ENCODE measurements at places on chromosomes 7 and 10.

DNA sequence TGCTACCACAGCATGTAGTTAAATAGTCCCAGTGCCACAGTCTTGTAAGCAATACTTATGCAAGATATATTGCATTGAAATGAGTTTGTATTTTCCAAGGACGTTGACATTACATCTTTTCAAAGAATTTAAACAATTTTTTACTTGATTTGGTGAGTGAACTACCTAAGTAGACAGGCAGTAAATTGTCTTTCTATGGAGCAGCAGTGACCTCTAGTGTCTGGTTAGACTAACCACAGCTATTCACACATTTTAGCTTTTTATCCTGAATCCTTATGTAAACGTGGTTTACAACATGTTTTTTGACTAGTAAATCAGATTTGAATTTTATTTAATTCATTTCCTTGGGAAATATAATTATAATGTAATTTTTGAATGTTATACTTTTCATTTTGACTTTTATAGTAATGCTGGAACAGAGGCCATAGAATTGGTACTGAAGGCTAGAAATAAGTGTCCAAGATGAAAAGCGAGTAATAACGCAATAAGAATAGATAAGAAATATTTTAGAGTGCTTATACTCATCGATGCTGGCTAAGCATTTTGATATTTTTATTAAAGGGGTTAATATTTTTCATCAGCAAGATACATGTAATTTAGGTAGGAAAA, 5.6 kb downstream of the LRRTM3 start:
- no peak for DNase-seq

DNA sequence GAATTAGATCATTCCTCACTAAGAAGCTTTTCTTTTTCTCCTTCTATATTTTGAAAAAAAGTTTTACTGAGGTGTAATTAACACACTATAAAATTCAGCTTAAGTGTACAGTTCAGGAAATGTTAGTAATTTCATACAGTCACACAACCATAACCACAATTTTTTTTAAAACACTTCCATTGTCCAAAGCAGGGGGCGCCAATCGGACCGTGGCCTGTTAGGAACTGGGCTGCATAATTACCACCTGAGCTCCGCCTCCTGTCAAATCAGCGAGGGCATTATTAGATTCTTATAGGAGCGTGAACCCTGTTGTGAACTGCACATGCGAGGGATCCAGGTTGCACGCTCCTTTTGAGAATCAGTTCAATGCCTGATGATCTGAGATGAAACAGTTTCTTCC, 427.1 kb downstream of the TFEC start:
- DNase-seq: no peak

DNA sequence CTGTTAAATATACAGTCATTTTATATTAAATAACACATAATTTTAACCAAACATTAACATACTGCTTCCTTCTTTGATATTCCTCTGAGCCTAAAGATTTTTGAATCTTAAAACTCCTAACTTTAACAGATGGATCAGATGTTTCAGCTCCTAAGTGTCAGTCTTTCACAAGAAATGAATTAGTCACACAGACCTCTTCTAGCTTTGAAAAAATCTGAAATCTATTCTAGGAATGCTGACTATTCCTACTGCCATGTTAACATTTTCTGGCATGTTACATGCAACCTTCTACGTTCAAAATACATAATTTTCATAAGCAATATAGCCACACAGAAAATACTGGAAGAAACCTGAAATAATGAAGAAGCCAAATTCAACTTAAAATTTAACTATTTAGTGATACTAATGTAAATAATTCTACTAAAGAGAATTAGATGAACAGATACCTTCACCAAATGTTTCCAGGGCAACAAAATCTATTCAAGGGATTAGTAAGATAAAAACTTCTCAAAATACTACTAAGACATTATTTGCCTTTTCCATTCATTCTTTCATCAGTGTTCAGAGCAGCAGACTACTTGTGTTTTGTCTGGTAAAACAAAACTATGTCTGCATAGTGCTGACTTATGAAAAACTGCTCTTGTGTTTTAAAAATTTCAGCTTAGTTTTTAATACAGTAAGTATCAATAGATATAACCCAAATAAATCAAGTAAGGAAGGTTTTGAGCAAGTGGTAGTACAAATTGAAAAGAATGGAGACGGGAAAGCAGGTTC, 9.2 kb downstream of the JMJD1C start:
- no peak for DNase-seq

DNA sequence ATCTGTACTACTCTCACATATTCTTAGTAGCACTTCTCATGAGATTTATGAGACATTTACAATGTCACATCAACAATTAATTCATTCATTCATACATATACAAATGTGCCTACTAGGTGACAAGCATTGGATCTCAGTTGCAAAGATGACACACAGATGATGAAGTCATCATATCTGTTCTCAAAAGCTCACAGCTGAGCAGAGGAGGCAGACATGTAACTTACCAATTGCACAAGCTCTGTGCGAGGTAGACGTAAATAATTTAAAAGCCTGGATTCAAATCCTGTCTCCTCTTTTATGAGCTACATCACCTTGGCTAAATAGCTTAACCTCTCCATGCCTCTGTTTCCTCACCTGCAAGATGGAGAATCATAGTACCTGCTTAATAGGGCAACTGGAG, 109.4 kb upstream of the FAM133B start:
- no peak for DNase-seq

GRCh38 chr10:124069341-124070264, 23.8 kb downstream of the CHST15 start:
- no peak for DNase-seq

DNA sequence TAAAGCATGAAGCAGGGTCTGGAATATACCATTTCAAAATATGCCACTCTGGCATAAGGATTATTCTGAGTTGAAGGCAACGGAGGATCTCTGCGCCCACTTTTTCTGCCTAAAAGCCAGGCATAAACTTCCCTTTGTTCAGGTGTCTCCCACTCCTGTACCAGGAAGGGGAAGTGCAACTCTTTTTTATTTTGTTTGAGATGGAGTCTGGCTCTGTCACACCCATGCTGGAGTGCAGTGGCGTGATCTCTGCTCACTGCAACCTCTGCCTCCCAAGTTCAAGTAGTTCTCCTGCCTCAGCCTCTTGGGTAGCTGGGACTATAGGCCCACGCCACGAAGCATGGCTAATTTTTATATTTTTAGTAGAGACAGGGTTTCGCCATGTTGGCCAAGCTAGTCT, 18.2 kb downstream of the SVIL start:
- no peak for DNase-seq

DNA sequence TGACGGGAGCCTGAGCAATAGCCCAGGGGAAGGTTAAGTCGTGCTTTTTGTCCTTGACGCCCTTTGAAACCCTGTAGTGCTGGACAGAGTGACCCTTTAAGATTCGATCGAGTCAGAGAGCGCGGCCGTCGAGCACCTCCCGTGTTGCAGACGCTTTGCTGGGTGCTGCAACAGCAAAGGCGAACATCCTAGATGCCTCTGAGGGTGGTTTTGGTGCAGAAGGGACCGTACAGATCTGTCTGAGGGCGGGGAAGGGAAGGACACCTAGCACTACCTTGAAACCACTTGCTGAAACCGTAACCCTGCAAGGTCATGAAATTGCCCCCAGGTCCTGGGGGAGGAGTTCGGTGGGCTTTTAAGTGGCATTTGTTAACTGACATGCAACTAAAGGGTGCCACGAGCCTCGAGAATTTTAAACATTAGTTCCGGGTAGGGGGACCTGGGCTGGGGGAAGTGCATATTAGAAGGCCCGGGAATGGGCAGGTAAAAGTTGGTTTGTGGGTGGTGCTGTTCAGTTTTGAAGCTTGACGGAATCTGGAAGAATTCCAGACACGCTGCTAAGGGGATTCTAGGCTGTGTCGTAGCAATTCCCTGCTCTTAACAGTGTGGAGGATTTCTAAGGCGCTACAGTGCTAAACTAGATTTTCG, 786 bp downstream of the ATP5F1C start:
- no peak for DNase-seq

DNA sequence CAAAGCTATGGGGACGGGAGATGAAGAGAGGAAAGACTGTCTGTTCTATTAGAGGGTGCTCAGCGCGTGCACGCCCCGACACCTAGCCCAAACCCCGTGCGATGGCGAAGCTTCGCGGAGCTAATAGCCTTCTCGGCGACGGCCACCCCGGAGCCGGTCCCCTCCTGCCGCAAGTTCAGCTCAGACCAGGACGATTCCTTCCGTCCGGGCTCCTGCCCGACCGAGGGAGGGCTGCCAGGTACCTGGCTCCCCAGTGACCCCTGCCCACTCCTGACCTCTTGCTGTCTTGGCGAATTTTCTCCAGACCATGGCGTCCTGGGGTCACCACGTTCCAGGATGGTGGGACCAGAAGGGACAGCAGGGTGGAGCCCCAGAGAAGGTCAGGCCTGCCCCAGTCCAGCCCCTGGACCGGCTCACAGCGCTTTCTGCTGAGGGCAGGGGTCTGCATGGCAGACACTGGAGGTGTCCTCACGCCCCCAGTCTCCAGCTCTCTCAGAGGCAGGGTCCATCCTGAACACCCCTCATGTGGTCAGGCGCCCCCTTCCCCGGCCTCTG, 36.7 kb downstream of the UNCX start:
- DNase-seq: no peak

GRCh38 chr10:91163869-91164474, 56.5 kb upstream of the PCGF5 start:
- DNase-seq: peak; percentile 22

- no peak for DNase-seq
Observed at GRCh38 chr10:119803264-119803663, 69.4 kb downstream of the MCMBP start.

DNA sequence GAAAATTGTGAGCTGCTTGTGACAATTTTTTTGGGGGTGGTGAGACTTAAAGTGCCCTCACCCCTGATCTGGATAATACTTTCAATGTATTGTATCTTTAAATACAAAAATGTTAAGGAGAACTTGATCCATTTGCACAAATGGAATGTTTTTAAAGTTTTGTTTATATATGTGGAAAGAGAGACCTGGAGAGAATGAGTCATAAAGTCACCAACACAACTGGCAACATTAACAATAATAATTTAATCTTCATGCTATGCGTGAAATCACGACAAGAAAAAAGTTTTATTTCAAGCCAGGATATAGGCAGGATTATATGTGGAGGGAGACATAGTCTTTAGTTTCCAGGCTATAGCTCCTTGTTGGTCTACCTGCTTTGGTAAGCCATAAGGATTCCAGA, 537.5 kb downstream of the GPAM start:
- DNase-seq: no peak

GRCh38 chr7:28065721-28066285, 114.8 kb downstream of the JAZF1 start:
- no peak for DNase-seq

DNA sequence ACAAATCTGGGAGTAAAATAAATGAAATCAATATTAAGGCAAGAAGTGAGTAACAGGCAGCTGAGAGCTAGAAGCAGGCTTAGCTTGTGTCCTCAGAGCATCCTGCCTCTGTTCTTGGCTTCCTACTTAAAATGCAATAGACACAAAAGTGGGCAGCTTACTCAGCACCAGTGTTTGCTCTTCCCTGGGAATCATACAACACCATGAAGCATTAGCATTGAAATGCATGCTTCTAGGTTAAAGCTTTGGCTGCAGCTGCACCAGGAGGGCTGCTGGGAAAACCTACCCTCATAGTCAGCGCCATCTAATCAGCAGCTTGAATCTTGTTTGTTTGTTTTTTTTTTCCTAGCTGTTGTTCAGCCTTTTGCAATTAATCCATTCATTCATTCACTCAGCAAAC, 104.2 kb upstream of the VWC2 start:
- no peak for DNase-seq

DNA sequence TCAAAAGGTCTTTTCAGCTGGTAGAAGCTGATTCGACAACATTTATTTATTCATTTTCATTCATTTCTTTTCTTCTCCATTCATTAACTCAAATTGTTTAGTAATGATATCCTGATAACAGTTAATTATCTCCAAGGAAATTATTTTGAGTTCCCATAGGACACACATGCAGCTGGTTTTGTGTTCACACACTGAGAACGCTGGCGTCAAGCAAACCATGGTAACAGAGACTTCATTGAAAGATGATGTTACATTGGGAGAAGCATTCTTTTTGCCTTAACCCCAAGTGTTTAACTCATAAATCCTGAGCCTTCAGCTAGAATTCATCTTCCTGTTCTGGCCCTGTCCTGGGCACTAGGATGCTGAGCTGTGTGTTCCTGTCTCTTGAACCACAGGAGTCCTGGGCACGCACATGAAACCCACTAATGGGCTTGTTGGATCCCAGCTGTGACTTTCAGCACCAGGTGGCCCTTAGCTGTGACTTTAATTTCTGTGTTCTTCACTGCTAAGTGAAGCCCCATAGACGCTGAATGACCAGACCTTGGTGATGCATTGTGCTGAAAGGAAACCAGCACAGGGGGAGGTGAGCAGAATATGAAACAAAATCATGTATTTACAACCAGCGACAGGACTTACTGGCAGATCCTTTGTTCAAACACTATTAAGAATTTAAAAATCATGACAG, 121.5 kb upstream of the PRSS58 start:
- DNase-seq: no peak

DNA sequence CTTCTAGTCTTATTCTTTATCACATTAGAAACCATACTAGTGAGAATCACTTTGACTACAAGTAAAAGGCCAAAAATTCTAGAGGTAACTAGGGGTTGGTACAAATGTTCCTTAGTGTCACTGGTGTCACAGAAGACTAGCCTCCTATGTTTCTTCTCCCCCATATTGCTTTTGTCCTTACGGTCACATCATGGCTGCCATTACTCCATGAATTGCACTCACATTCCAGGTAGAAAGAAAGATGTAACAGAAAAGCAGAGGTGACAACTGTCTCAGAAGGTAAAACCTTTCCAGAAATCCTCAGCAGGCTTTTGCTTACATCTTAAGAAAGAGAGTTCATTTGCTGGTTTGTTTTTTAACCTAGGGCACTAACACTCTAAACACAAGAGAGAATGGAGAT, 42.9 kb downstream of the USP6NL start:
- DNase-seq: no peak

- no peak for DNase-seq
Observed at GRCh38 chr10:5563991-5564536, 39.3 kb downstream of the CALML3 start.

- no peak for DNase-seq
Observed at GRCh38 chr10:28569506-28570159, 36.7 kb downstream of the WAC start.

GRCh38 chr7:15600298-15600697, 38.5 kb upstream of the AGMO start:
- DNase-seq: peak; percentile 24

- DNase-seq: no peak
Observed at GRCh38 chr7:133510326-133511055, 257.6 kb downstream of the EXOC4 start.

- no peak for DNase-seq
Observed at GRCh38 chr10:121851786-121852185, 76.0 kb downstream of the ATE1 start.

GRCh38 chr10:114412907-114413797, 8.8 kb upstream of the AFAP1L2 start:
- no peak for DNase-seq

DNA sequence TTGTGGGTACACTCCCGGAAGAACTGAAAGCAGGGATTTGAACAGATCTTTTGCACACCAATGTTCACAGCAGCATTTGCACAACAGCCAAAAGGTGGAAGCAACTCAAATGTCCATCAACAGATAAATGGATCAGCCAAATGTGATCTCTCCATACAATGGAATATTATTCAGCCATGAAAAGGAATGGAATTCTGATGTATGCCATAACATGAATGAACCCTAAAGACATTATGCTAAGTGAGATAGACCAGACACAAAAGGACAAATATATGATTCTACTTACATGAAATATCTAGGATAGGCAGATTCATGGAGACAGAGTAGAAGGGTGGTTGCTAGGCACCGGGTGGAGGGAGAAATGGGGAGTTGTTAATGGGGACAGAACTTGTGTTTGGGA, 36.7 kb downstream of the CLEC2L start:
- DNase-seq: no peak

All from WTC11 (cell line).